Fibroblast of skin of back (primary cell): ENCODE measurements at places on chromosomes 5 and 9.

- DNase-seq = no peak
Observed at GRCh38 chr9:92978345-92978875, 31.1 kb downstream of the FGD3 start.

DNA sequence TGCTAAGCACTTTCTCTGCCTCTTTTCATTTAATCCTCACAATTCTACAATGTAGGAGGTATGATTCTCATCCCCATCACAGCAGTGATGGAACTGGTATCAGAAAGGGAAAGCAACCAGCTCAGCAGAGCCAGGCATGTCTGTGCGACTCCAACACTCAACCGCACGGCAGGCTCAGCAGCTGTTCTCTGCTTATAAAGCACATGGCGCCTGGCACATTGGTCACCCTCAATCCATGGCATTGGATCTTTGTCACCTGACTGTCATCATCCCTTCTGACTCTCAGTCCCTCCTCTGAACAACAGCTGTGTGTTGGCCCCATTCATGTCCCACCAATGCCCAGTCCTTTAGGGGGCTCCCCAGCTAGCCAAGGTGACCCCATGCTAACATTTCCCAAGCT, 45.1 kb upstream of the HAND1 start:
- DNase-seq = no peak

- DNase-seq = peak; percentile 67
Observed at GRCh38 chr5:157222506-157223230, 42.0 kb downstream of the ITK start.

- DNase-seq = no peak
Observed at GRCh38 chr9:118785456-118785855, 583.8 kb downstream of the BRINP1 start.

GRCh38 chr5:32419791-32420190, 24.7 kb downstream of the ZFR start:
- DNase-seq = no peak
